Osteocyte (in vitro differentiated cells): ENCODE measurements at places on chromosomes 12 and 14.

DNA sequence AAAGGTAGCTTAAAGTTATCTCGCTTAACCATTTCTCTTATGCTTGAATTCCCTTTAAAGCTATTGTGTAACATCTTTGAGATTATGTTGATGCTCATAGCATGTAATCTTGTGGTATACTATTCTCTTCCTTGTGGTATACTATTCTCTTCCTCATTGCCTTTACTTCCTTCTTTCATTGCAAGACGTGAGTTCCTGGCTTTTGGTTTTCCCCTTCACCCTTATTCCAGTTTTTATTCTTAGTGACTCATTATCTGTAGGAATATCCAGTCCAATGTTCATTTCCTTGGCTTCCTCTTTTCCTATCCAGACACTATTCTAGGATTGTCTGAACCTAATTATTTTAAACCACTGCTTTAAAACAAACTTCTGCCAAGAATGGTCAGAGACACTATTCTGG lies 564.0 kb downstream of the CCER1 start:
- DNase-seq = no peak

GRCh38 chr14:74275241-74275841 lies 27.4 kb downstream of the ABCD4 start:
- no peak for DNase-seq

DNA sequence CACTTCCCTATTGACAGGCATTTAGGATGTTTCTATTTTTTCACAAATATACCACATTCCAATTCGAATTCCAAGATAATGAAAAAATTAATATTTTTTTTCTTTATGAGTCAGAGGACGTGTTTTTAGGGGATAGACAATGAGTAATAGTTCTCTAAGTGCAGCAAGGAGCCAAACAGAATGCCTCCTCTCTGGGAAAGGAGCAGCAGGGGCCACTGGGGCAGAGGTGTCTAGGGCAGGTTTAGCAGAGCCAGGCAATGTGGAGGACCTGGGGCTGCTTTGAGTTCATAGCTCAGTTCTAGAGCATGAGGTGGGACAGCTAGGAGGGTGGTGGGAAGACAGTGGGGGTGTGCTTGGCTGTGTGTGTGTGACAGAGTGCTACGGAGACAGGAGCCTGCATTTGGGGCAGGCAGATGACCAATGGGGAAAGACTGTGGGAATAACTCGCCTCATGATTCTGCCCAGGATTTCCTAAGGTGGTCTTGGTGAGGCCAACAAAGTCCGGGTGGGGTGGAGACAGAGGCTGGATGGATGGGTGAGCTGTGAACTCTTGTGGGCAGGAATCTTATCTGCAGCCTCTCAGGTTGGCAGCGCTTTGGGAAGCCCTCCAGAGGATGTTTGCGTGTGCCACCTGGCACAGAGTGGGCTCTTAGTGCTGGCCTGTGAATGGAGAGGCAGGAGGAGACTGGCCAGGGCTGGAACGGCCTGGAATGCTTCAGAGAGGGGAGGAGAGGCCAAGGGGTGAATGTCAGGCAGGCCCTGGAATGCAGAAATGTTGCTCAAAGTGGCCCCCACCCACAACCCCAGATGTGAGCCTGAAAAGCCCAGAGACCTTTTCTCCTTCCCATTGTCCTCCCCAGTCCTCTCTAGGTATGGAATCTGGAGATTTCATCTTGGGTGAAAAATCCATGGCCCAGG lies 2.4 kb upstream of the KRT7 start:
- no peak for DNase-seq

GRCh38 chr12:130337488-130338303 lies at the start of gene PIWIL1:
Gene PIWIL1, plus strand, starts transcription at chr12:130337887. Its CDS starts 4,705 bp downstream, at chr12:130342592.
- DNase-seq = no peak

- DNase-seq = peak; percentile 82
Measured at GRCh38 chr12:38159591-38160317, 156.8 kb upstream of the ALG10B start.

GRCh38 chr14:99185436-99186068 lies 86.4 kb downstream of the BCL11B start:
- no peak for DNase-seq

DNA sequence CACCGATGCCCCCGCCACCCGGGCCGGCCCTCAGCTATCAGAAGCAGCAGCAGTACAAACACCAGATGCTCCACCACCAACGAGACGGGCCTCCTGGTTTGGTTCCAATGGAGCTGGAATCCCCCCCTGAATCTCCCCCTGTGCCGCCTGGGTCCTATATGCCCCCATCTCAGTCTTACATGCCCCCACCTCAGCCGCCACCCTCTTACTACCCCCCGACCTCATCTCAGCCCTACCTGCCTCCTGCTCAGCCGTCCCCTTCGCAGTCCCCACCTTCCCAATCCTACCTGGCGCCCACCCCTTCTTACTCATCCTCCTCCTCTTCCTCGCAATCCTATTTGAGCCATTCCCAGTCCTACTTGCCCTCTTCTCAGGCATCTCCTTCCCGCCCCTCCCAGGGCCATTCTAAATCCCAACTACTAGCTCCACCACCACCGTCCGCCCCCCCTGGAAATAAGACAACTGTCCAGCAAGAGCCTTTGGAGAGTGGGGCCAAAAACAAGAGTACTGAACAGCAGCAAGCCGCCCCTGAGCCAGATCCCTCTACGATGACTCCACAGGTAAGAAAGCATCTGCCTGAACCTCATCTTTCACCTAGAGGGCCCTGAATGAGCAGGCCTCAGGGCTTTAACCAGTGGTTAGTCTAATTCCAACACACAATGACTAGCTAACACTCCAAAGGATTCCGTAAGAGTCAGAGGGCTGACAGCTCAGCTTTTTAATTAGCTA lies 851 bp downstream of the YLPM1 start:
- no peak for DNase-seq

DNA sequence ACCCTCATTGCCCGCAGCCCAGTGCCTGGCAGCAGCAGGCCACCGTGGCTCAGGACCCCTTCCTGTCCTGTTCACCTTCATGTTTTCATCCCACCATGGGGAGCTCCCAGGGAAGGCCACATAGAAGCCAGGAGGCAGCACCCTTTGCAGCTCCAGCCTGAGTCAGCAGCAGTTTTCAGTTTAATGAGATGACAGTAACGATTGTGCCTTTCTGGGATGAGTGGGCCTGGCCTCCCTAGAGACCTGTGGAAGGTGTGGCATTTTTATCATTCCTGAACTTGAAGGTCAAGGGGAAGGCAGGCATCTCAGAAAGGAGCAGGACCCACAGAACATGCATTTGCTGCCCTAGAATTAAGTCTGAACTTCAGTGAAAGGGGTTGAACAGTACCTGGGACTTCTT lies 532.8 kb downstream of the FUT8 start:
- no peak for DNase-seq

- no peak for DNase-seq
Measured at GRCh38 chr14:80426683-80427082, 215.4 kb upstream of the DIO2 start.
